Aorta (tissue), 5 donors: ENCODE measurements at places on chromosomes 2 and 18. TPM values are rescaled to one million over a fixed set of nuclear protein-coding genes. Genes with fewer than 3 reads are reported as not detected.

GATA6 gene
- polyA plus RNA-seq, result 32.8 TPM

MAP2 gene
- 21.0 TPM for polyA plus RNA-seq

CD226 gene
- polyA plus RNA-seq, result 0.15 TPM

TTC27 gene
- polyA plus RNA-seq, result 5.0 TPM

ZNF385B gene
- polyA plus RNA-seq, result 4.0 TPM

APLF gene
- polyA plus RNA-seq, result 1.3 TPM

TRABD2A gene
- 0.23 TPM for polyA plus RNA-seq

PAX3 gene
- polyA plus RNA-seq, result not detected

CRYBA2 gene
- not detected for polyA plus RNA-seq

TCF7L1 gene
- 14.1 TPM for polyA plus RNA-seq

PROM2 gene
- not detected for polyA plus RNA-seq

FNDC4 gene
- 21.4 TPM for polyA plus RNA-seq

GAL3ST2 gene
- not detected for polyA plus RNA-seq

ATP8B1 gene
- polyA plus RNA-seq, result 33.1 TPM

POTEC gene
- polyA plus RNA-seq, result not detected

TMBIM1 gene
- polyA plus RNA-seq, result 100 TPM

RUFY4 gene
- polyA plus RNA-seq, result not detected

CDH19 gene
- 0.38 TPM for polyA plus RNA-seq

REG3A gene
- 67.5 TPM for polyA plus RNA-seq

PRKAG3 gene
- 0.13 TPM for polyA plus RNA-seq

TCF23 gene
- not detected for polyA plus RNA-seq

DPP10 gene
- not detected for polyA plus RNA-seq

BABAM2 gene
- polyA plus RNA-seq, result 17.2 TPM

GNLY gene
- polyA plus RNA-seq, result 0.43 TPM

SP140 gene
- 0.13 TPM for polyA plus RNA-seq

CNGA3 gene
- polyA plus RNA-seq, result not detected

FBXO36 gene
- polyA plus RNA-seq, result 1.5 TPM

SPC25 gene
- polyA plus RNA-seq, result 1.0 TPM

STK17B gene
- polyA plus RNA-seq, result 17.1 TPM

BCL2 gene
- 2.6 TPM for polyA plus RNA-seq

TUBA3E gene
- polyA plus RNA-seq, result 1.3 TPM

ANKRD30B gene
- not detected for polyA plus RNA-seq

NEU2 gene
- polyA plus RNA-seq, result not detected

ACADL gene
- polyA plus RNA-seq, result 12.1 TPM

ARHGAP15 gene
- polyA plus RNA-seq, result 9.8 TPM

EVA1A gene
- 0.82 TPM for polyA plus RNA-seq

CFC1 gene
- not detected for polyA plus RNA-seq

ACTG2 gene
- 301 TPM for polyA plus RNA-seq

EDAR gene
- not detected for polyA plus RNA-seq

MEP1B gene
- not detected for polyA plus RNA-seq

FZD7 gene
- polyA plus RNA-seq, result 4.4 TPM

SPATA3 gene
- polyA plus RNA-seq, result not detected

ZC3H6 gene
- polyA plus RNA-seq, result 2.3 TPM

IL1F10 gene
- not detected for polyA plus RNA-seq

RNU2-63P gene
- polyA plus RNA-seq, result not detected

SERPINB10 gene
- polyA plus RNA-seq, result not detected

RAB6C gene
- polyA plus RNA-seq, result not detected

ASPRV1 gene
- polyA plus RNA-seq, result 1.1 TPM

ALPG gene
- polyA plus RNA-seq, result not detected

ODC1 gene
- 31.6 TPM for polyA plus RNA-seq

MC2R gene
- polyA plus RNA-seq, result not detected

ESPNL gene
- not detected for polyA plus RNA-seq

ZSWIM2 gene
- polyA plus RNA-seq, result not detected

DOK6 gene
- 2.1 TPM for polyA plus RNA-seq

CFAP221 gene
- not detected for polyA plus RNA-seq

PFN4 gene
- 0.63 TPM for polyA plus RNA-seq

TWIST2 gene
- 6.0 TPM for polyA plus RNA-seq

ZSCAN30 gene
- 6.3 TPM for polyA plus RNA-seq
